ENCODE measurements at places on chromosomes 3 and 15. TPM values are rescaled to one million over a fixed set of nuclear protein-coding genes. Genes with fewer than 3 reads are reported as not detected.
A peak's percentile ranks its signal among the peaks of the same experiment; 100 is the strongest.

The CDHR4 gene
- not detected for total RNA-seq

GRCh38 chr3:16372362-16373292, 107.6 kb downstream of the OXNAD1 start:
- no peak for ATAC-seq

The TMC3 gene
- total RNA-seq: not detected

- ATAC-seq: no peak
These were observed 64.7 kb downstream of the ATP13A4 start for GRCh38 chr3:193489949-193490348.

The ST8SIA2 gene
- total RNA-seq: 0.16 TPM

GRCh38 chr3:126166009-126166408, 14.4 kb downstream of the ALDH1L1 start:
- ATAC-seq: peak; percentile 78

- ATAC-seq: no peak
These were observed 26.2 kb downstream of the PSTPIP1 start for GRCh38 chr15:77021088-77021481.

DNA sequence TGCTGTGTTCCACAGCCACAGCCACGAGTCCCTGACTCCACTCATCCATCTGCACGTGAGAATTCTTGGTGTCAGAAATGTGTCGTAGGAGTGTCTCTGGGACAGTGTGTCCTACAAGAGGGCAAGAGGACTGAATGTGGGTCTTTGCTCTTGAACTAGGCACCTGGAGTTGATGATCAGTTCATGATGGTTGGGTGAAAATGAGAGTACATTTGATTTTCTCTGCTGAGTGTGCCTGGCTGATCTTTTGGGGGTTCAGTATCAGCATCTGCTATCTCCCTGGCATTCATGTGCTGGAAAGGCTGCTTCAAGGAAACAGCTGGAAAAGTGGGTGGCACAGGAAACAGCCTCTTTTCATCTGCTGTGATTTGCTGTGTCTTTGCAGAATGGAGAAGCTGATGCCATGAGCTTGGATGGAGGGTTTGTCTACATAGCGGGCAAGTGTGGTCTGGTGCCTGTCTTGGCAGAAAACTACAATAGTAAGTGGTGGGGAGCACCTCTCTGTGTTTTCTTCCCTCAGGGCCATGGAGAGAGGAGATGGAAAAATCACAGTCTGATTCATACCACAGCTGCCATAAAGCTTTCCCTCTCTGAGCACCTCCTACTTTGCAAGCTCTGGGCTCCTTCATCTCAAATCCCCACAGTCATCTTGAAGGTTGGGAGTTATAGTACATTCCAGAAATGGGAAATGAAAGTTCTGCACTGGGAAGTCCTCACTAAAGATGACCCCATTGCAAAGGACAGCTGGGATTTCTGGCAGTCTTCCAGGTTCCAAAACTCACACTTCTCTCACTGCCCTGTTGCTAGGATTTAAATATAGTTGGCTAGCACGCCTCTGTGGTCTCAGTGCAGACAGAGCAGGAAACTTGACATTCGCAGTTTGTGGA, 17.8 kb downstream of the TF start:
- ATAC-seq: peak; percentile 51

- ATAC-seq: no peak
These were observed 590 bp downstream of the POLG start for GRCh38 chr15:89333959-89334509.

The SIDT1 gene
- 1.5 TPM for total RNA-seq

The SEMA5B gene
- total RNA-seq: not detected

GRCh38 chr3:157610876-157611535, 107.8 kb upstream of the VEPH1 start:
- ATAC-seq: no peak

The CPN2 gene
- not detected for total RNA-seq

DNA sequence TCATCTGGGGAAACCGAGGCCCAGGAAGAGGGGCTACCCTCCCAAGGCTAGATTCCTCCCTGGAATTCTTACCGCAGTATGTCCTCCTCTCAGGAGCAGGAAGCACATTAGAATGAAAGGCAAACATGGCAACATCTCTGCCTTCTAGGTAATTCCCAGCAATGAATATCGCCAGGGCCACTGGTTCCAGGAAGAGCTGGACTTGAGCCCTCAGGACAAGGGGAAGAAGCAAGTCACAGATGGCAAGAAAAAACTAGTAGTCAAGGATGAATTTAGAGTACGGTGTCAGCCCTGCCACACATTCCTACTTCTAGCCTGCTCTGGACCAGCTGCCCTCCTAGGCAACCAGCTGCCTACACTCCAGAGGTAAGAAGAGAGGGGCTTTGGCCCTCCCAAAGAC, 42.9 kb downstream of the MEGF11 start:
- ATAC-seq: no peak

DNA sequence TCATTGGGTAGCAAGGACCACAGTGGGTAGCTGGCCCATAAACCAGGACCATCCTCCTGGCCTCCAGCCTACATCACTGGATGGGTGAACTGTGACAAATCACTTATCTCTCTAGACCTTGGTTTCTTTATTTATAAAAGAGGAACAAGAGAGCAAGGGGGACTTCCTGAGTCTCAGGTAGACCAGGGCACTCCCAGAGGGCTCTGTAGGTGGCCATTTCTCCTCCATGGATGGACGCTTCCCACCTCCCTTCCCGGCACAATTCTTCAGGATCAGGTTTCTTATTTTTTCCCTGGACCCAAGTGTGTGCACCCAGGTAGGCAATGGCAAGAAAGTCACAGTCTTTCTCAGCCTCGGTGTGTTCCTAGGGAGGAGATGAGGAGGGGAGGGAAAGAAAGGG, 41.4 kb upstream of the SPATA12 start:
- no peak for ATAC-seq

- peak; percentile 60 for ATAC-seq
These were observed 235.1 kb downstream of the CD47 start for GRCh38 chr3:107855710-107856109.

GRCh38 chr3:31353166-31353565, 179.6 kb upstream of the STT3B start:
- ATAC-seq: no peak

DNA sequence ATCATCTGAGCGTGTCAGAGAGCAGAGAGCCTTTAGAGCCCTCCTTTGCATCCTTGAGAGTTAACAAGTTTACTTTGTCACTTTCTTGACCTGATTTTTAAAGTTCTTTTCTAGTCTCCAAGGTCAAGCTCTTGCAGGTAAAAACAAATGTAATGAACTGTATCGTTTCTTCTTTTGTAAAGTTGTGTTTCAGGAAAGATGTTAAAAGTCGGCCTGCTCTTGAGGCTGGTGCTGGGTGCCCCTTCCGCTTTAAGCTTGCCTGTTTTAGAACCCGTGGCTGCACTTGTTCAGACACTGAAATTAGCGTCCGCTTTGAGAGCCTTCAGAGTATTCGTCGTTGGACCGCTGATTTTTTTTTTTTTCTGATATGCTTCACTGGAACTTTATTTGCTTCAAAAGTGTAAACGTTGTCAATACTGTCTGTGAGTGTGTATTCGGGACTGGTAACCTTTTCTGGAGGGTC, 52.6 kb upstream of the ULK4 start:
- ATAC-seq: no peak

The SMCO1 gene
- total RNA-seq: not detected

GRCh38 chr15:52527911-52528563, 643 bp downstream of the MYO5A start:
- ATAC-seq: peak; percentile 8

The TRPM1 gene
- total RNA-seq: not detected

All from esophagus mucosa (tissue), 1 donor.